ENCODE measurements at places on chromosomes 3 and 15.

DNA sequence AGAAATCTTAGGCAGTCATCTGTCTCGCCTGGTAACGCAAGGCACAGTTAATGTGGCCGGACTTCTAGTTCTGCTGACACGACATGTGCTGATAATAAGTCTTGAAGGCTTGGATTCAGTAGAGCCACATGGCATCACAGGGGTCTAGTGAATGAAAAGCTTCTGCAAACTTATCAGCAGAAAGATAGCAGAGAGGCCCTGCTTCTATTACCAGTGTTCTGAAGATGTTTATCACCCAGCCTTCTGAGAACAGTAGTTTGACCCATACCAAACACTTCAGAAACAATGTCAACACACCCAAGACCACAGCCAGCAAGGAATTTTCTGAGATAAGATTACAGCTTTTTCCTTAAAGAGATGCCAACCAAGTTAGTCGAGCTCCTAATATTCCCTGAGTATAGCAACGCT is 102.7 kb upstream of the UMPS start:
- DNase-seq, result no peak
- H3K27ac ChIP-seq, result no peak overlapping the region
- H3K36me3 ChIP-seq, result no peaks in the 10 kb centered on the region
- no peaks in the 10 kb centered on the region for H3K4me1 ChIP-seq
- no peaks in the 10 kb centered on the region for H3K27me3 ChIP-seq
- no peak overlapping the region for H3K4me3 ChIP-seq

DNA sequence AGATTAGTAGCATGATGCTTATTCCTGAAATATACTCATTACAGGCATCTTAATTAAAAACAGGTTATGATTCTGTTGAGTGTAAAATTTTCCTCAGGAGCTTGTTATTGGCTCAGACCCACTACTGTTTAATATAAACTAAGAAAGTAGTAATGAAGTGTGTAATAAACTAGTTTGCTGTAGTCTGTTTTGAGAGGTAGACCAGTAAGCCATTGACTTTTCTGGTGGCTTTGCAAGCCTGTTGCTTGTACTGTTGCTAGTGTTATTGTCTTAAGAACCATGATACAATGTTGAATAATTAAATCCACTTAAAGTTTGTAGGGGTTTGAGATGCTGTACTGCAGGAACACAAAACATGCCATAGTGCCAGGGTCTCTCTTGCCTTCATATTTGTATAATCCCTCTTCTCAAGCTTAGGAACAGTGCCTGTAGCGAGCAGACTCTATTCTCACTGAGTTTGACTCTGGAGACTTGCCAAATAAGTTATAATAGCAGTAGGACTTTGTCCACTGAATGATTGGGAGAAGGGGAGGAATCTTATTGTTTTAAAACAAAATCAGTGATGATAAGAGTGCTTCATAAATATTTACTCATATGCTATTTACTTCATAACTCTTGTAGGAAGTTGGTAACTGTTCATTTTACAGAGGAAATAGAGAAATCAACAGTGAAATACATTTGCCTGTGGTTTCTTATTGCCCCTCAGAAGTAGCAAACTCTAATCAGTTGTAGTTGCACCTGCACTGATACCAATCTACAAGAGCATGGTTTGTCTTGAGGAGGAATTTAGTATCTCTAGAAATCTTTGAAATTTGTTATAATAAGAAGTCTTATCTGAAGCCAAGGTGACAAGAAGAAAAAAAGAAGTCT is 13.4 kb downstream of the TCF12 start:
- peaks cover 46% of the 10 kb centered on the region for H3K4me1 ChIP-seq
- no peak overlapping the region for H3K4me3 ChIP-seq
- DNase-seq, result no peak
- H3K27me3 ChIP-seq, result no peaks in the 10 kb centered on the region

DNA sequence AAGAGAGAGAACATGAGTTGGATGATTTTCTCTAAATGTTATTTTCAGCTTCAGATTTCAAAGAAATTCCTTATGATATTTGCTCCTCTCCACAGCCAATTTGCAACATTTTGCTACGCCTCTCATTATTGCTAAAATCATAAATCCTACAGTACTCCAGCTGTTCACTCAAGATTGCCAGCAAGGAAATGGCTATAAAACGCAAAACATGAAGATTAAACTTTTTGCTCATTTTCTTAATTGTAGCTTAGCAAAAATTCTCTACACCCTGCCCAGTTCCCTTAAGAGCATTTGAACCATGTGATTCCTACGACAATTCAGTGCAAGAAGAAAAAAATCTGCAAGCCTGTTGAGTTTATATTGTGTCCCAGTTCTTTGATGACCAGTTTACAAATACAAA is 6.8 kb downstream of the CHRNA3 start:
- H3K4me1 ChIP-seq, result no peaks in the 10 kb centered on the region
- no peak overlapping the region for H3K4me3 ChIP-seq
- no peaks in the 10 kb centered on the region for H3K36me3 ChIP-seq
- DNase-seq, result no peak
- no peak overlapping the region for H3K27ac ChIP-seq
- H3K27me3 ChIP-seq, result peaks cover 5% of the 10 kb centered on the region

- no peaks in the 10 kb centered on the region for H3K36me3 ChIP-seq
- no peak overlapping the region for H3K27ac ChIP-seq
- H3K4me3 ChIP-seq, result no peak overlapping the region
- no peak for DNase-seq
- H3K27me3 ChIP-seq, result no peaks in the 10 kb centered on the region
- no peaks in the 10 kb centered on the region for H3K4me1 ChIP-seq
Observed at GRCh38 chr3:159583662-159584061, 405.0 kb upstream of the IL12A start.

DNA sequence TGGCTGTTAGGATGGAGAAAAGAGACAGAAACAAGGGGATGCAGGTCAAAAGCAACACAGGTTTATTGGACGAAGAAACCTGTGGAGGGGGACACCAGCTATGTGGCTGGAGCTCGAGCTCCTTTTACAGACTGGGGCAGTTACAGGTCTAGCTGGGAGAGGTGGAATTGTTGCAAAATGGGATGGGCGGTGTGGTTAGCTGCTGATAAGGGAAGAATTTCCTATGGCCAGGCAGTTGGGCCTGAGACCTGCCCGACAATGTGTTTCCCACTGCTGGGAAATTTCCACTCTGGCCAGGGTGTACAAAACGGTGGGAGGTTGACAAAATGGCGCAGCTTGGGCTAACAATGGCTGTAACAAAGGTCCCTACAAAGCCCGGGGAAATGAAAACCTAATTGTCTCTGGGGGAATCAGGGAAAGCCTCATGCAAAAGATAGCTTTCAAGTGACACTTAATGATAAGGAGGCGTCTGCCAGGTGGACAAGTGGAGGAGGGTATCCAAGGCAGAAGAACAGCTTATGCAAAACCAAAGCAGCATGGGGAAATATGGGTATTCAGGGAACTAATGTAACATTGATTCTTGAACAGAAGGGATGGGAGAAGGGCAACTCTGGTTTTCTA is 137.4 kb upstream of the SGO1 start:
- no peaks in the 10 kb centered on the region for H3K4me1 ChIP-seq
- no peaks in the 10 kb centered on the region for H3K27me3 ChIP-seq
- H3K4me3 ChIP-seq, result no peak overlapping the region
- DNase-seq, result no peak

- H3K27me3 ChIP-seq, result no peaks in the 10 kb centered on the region
- no peak for DNase-seq
- no peaks in the 10 kb centered on the region for H3K4me1 ChIP-seq
- no peaks in the 10 kb centered on the region for H3K36me3 ChIP-seq
Observed at GRCh38 chr3:10912786-10913185, 79.8 kb upstream of the SLC6A1 start.

GRCh38 chr15:72861354-72861910 is 77.9 kb upstream of the ADPGK start:
- no peak overlapping the region for H3K27ac ChIP-seq
- H3K27me3 ChIP-seq, result no peaks in the 10 kb centered on the region
- no peaks in the 10 kb centered on the region for H3K36me3 ChIP-seq
- DNase-seq, result no peak

- H3K27me3 ChIP-seq, result no peaks in the 10 kb centered on the region
- no peaks in the 10 kb centered on the region for H3K36me3 ChIP-seq
- H3K27ac ChIP-seq, result peak overlapping the region; percentile 88
- peaks cover 50% of the 10 kb centered on the region for H3K4me1 ChIP-seq
Observed at GRCh38 chr15:74383286-74383685, 15.8 kb upstream of the CYP11A1 start.

DNA sequence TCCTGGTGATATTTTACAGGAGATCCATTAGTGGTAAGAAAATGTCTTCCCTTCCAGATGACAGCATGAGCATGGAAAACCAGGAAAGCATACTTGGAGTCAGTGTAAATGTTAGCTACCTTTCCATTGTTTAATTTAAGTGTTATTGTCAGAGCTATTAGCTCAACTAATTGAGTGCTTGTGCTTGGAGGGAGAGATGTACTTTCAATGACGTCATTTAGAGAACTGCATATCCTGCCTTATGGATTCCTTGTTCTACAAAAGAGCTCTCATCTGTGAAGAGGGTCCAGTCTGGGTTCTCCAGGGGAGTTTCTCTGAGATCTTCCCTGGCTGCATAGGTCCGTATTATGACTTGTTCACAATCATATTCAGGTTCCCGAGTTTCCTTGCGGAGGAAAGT is 687.2 kb downstream of the TBL1XR1 start:
- H3K4me1 ChIP-seq, result no peaks in the 10 kb centered on the region
- H3K27me3 ChIP-seq, result no peaks in the 10 kb centered on the region
- H3K27ac ChIP-seq, result no peak overlapping the region

DNA sequence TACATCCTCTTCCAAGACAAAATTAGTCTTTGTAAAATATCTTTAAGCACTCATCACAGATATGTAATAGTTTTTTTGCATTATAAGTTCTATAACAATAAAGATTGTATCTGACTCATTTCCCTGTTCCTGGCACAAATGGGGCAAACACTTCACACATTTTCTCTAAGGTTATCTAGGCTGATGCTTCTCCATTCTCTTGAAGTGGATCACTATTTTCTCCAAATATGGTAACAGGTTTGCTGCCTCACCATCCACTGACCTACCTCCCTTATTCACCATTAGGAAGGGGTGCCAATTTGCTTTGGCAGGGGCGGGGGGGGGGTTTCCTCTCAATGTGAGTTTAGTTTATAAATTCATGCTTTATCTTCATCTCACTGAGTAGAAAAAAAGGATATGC is 767.7 kb upstream of the LMCD1 start:
- no peaks in the 10 kb centered on the region for H3K4me1 ChIP-seq
- no peak overlapping the region for H3K4me3 ChIP-seq
- no peak overlapping the region for H3K27ac ChIP-seq
- H3K27me3 ChIP-seq, result no peaks in the 10 kb centered on the region
- H3K36me3 ChIP-seq, result no peaks in the 10 kb centered on the region

Data from spleen (tissue), 13 donors.